ENCODE measurements at places on chromosomes 11 and 22.

GRCh38 chr11:62464655-62465054 is 45.8 kb downstream of the SCGB1A1 start:
- DNase-seq, result no peak

- no peak for DNase-seq
Measured at GRCh38 chr11:59463190-59463641, 6.5 kb downstream of the OR4D6 start.

- DNase-seq, result no peak
Measured at GRCh38 chr22:28172892-28173670, 254.0 kb upstream of the PITPNB start.

DNA sequence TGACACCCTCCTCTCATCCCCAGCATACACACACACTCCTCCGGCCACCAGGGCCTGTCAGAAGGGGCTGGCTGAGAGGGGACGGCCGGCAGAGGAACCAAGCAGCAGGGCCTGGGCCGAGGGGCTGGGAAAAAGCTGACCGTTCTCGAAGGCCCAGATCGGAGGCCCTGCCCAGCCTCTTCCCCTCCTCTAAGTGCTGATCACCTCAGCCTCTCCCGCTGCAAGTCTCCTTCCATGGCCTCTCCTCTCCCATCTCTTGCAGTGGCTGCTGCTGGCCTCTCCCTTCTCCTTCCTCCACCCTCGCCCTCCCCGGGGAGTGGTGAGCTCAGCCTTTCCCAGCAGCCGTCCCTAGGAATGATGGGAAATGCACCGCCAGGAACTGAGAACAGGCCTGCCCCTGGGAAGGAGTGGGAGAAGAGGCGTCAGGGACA is 39.6 kb downstream of the ARRB1 start:
- no peak for DNase-seq

- no peak for DNase-seq
Measured at GRCh38 chr11:20015101-20015500, 145.2 kb downstream of the DBX1 start.

DNA sequence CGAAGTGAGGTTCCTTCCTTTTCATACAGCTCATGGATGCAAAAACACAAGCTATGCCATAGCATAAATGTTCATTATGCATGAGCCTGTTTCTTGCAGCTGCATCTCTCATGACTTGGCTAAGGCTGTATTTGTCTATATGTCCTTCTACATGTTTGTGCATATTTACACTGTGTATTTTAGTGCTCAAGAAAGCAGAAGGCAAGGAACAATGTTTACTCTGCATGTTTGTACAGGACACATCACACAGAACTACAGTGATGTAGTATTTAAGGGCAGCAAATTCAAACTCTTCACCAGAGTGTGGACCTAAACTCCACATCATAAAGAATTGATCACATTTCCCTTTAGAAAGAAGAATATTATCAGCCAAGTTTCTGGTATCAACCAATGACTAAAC is 170.3 kb downstream of the CADM1 start:
- DNase-seq, result no peak

GRCh38 chr11:11265994-11266606 is 87.0 kb downstream of the CSNK2A3 start:
- peak; percentile 21 for DNase-seq

GRCh38 chr11:45876401-45876800 is 9.1 kb upstream of the MAPK8IP1 start:
- no peak for DNase-seq

DNA sequence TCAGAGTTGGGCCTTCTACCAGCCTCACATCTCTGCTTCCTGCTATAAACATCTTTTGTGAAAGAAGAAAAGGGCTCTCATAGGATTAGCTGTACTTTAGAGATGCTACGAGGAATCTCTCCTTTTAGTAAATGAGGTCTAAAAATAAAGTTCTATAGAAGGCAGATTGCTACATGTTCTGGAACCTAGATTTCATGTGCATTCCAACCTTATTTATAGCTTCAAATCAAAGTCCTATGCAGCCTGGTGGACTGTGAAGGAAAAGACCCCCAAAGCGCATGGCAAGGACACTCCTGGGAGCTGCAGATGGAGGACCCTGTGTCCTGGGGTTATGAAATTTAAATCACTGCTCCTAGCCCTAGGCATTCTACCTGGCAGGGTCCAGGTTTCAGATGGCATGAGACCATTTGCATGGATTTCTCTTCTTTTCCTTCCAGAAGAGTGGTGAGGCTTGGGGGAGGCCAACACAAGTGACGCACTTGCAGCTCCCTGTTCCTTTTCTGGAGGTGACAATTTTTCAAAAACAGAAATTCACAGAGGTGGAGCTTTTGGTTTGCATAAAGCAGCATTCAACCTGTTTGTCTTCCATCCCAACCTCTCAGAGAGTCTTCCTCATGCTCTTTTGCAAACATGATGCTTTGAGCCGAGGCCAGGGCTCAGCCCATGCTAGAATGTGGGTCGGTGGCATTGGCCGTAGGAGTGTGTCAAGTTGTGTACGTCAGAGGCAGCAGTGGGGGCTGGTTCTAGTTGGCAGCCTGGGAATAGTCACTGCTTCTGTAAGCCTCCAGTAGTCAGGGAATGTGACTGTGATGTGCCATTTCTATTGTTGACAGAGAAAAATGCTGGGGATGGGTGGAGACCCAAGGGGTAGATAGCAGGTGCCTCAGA is 6.3 kb downstream of the CRY2 start:
- DNase-seq, result no peak

DNA sequence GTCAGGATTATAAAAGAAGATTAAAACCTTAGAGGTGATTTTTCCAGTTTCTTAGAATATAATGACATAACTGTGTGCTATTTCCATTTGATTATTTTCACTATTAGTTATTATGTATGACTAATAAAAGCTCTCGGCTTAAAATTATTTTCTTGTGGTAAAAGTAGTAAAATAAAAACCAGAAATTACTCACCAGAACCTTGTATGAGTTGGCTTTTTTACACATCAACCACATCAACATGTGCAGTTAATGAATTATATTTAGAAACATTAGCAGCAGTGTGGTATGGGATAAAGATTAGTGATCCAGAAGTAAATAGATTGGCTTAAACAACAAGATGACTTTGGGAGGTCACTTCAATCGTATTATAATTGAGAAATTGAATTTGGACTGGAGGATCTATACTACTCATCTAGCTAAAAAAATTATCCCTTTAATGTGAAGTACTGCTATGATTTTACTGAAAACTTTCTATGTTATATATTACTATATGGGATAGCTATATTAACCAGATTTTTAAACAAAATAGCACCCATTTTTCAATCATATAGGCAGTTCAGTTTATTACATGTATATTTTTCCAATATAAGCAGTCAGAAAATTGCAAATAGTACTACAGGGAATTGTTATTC is 2.8 kb upstream of the BCO2 start:
- DNase-seq, result no peak

DNA sequence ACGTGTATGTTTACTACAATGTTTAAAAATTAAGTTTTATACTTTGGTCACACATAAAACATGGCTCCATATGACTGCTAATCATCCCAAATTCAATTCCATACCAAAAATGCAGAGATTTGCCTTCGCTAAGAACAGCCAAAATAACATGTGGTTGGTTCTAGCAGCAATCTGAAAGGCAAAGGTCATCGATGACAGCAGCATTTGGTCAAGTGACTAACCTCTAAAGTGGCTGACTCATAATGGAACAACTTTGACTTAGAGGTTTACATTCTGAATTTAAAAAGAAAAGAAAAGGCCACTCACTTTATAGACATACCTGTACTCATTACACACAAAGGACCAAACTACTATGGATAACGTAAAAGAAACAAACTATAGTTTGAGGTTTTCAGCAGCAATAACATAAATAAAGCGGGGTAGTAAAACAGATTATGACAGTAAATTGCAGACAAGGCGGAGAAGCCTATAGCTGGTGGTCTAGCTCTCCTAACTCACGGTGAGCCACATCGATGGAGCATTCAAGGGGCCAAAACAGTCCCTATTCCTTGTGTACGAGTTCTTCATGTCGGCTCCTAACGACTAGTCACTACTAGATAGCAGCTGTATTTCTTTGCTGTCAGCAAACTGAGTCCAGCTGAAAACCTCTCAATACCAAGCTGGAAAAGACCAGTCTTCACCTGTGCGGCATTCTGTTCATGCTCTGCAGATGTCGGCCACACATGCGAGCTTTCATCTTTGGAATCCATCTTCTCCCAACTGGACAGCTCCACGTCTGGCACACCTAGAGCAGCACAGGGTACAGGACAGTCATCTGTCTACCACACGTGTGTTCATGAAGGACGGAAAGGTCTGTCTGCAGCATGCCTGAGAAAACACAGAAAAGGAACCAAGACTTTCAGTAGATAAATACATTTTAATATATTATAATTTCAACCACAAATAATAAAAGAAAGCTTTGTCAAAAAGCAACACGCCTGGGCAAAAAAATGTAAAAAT is 42.1 kb downstream of the PRDM10 start:
- no peak for DNase-seq

GRCh38 chr11:19359221-19360000 is 118.7 kb upstream of the E2F8 start:
- DNase-seq, result no peak

DNA sequence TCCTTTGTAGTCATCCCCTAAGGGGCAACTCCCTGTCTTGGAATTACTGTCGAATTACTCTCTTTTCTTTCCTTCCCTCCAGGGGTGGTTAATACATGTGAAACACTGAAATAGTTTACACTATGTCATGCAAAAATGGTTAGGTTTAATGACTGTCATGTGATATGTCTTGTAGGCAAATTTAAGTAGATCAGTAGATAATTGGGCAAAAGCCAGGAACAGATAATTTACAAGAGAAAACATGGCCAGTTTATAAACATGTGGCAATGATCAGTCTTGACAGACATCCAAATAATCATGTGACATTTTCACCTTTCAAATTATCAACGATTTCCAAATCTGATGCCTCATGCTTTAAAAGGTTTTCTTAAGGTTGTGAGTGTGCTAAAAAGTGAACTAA is 3.9 kb downstream of the VWA5A start:
- no peak for DNase-seq

DNA sequence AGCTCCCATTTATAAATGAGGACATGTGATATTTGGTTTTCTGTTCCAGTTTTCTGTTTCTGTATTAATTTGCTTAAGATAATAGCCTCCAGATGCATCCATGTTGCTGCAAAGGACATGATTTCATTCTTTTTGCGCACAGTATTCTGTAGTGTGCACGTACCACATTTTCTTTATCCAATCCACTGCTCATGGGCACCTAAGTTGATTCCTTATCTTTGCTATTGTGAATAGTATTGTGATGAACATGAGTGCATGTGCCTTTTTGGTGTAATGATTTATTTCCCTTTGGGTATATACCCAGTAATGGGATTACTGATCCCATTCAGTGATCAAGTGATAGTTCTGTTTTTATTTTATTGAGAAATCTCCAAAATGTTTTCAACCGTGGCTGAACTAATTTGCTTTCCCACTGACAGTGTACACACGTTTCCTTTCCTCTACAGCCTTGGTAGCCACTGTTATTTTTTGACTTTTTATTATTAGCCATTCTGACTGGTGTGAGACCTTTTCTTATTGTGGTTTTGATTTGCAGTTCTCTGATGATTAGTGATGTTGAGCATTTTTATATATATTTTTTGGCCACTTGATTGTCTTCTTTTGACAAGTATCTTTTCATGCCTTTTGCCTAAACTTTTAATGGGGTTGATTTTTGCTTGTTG is 226.0 kb upstream of the ANO3 start:
- no peak for DNase-seq

DNA sequence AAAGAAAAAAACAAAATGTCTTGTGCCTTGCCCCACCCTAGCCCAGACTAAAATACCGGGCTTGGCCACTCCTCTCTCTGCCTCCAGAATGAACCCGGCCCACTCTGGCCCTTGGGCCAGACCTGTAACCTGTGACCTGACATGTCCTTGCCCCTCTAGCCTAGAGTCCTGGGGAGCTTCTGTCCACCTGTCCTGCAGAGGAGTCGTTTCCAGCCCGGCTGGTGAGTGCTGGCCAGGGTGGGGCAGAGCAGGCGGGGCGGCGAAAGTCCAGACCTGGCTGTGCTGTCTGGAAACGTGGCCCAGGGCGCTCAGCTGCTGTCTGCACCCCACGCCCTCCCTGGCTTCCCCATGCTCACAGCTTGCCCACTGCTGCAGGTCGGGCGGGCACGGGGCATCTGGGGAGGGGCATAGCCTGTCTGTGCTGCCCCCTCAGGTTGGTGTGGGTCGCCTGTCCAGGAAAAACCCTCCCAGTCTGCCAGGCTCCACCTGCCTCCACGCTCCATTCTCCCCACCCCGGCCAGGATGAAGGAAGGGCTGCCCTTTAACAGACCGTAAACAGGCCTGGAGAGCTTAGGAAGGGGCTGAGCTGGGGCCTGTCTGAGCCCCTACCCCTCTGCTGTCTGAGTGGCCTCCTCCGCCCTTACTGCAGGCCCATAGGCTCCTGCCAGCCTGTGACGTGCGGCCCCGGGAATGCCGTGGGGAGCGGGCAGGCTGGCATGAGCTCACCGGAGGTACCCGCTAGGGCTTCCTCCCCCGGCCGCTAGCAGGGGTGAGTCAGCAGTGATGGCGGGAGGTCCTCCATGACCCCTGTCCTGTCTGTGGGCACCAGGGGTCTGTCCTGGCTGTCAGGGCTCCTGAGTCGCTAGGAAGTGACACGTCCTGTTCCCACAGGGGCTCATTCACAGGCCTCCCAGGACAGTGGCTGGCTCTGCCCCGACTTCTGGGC is 1.9 kb downstream of the CD151 start:
- no peak for DNase-seq

- no peak for DNase-seq
Measured at GRCh38 chr22:27440304-27440865, 361.2 kb downstream of the MN1 start.

DNA sequence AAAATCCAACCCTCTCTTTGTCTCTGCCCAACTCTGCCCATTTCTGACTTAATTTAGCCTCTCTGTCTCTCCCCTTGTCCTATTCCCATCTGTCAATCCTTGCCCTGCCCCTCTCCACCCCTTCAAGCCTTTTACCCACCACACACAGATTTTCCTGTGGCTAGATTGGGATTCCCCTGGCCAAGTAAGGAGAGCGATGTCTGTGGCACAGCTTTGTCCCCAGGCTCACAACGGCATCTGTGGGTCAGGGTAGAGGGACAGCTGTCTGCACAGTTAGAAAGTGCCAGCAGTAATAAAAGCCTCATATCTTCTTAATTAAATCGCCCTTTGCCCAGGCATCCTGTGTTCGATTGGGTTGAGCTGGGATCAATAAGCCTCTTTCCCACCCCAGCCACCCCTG is 1.3 kb upstream of the KCNC1 start:
- no peak for DNase-seq

- no peak for DNase-seq
Measured at GRCh38 chr11:95306801-95307200, 75.8 kb upstream of the SESN3 start.

Measured in stimulated activated CD8-positive, alpha-beta memory T cell treated with anti-CD3 and anti-CD28 coated beads, Interleukin-12 subunit alpha, Interleukin-12 subunit beta, amount 100 ng/mL, for 1 hour (primary cell).